CD4-positive, alpha-beta T cell treated with Interleukin-1 beta for 1 hour (primary cell): ENCODE measurements at places on chromosomes 12 and 14.
A peak's percentile ranks its signal among the peaks of the same experiment; 100 is the strongest.

GRCh38 chr14:48008646-48009045 is 333.2 kb upstream of the MDGA2 start:
- DNase-seq: no peak

DNA sequence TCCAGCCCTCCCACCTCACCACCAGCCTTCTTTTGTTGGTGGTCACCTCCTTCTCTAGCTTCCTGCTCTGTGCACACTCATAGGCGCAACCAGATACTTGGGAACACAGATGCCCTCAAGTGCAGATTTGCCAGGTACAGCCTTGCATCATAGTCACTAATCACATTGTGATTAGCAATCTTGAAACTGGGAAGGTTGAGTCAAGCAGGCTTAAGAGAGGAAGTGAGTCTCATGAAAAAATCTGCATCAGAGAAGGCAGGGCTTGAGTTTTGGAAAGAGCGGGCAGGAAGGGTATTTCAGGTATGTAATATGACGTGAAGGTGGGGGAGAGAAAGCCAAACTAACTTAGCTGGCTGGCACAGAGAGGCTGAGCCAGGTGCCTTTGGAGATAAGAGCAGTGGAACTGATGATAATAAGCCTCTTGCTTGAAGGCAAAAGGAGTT is 2.7 kb upstream of the RABGGTA start:
- DNase-seq: peak; percentile 63

- DNase-seq: no peak
Measured at GRCh38 chr12:26551385-26551784, 281.6 kb downstream of the ITPR2 start.

DNA sequence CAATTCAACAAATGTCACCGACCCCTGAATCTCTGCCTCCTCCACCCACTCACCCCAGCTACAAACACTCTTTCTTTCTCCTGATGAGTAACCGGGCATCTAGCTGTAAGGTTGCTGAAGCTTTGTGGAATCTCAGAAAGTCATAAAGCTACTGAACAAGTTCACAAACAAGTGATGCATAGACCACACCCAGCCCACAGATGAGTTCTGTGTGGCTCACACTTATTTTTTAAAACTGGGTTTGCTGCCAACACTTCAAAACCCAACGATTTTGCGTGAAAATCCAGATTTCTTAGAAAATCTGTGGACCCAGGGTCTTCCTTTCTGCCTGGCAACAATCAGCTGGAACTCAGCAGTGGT is 96.1 kb downstream of the APAF1 start:
- no peak for DNase-seq

GRCh38 chr12:115374480-115375185 is 690.7 kb upstream of the TBX3 start:
- DNase-seq: no peak

- no peak for DNase-seq
Measured at GRCh38 chr12:121489874-121490273, 90.0 kb downstream of the RNF34 start.

- DNase-seq: no peak
Measured at GRCh38 chr14:72608391-72609204, 285.3 kb downstream of the DPF3 start.

GRCh38 chr14:26265170-26265685 is 332.6 kb downstream of the NOVA1 start:
- no peak for DNase-seq

- DNase-seq: no peak
Measured at GRCh38 chr14:89870316-89870715, 84.2 kb downstream of the EFCAB11 start.

- DNase-seq: no peak
Measured at GRCh38 chr14:81767266-81767995, 233.8 kb upstream of the SEL1L start.

DNA sequence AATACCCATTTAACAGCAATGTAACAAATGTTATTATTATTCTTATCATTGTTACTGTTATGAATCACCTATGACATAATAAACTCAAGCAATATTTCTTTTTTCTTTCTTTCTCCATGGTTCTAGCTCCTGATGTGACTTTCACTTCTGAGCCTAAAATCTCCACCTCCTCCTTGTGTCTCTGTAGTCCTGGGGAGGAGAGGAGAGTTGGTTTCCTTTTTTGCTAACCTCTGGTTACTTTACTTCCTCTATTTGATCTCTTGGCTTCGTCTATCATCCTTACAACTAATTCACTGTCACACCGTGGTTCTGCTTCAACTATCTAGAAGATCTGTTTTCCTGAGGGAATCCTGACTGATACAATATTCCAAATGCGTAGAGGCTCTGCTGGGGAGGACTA is 456.6 kb downstream of the VRK1 start:
- DNase-seq: no peak

DNA sequence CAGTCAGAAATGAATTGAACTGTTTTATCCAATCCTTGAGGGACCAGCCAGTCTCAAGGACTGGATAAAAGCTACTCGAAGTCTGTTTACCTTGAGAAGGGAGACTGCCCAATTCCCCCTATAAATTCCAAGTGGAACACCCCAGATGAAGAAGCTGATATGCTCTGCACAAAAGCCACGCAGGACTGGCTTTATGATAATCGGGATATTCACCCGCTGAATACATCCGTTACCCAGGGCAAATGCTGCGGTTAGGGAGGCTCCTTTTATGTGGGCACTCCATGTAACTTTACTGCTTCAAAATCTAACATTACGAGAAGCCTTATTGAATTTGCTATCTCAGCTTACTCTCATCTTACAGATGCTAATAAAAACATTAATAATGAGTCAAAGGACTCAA is 119.1 kb downstream of the DENND5B start:
- DNase-seq: no peak

DNA sequence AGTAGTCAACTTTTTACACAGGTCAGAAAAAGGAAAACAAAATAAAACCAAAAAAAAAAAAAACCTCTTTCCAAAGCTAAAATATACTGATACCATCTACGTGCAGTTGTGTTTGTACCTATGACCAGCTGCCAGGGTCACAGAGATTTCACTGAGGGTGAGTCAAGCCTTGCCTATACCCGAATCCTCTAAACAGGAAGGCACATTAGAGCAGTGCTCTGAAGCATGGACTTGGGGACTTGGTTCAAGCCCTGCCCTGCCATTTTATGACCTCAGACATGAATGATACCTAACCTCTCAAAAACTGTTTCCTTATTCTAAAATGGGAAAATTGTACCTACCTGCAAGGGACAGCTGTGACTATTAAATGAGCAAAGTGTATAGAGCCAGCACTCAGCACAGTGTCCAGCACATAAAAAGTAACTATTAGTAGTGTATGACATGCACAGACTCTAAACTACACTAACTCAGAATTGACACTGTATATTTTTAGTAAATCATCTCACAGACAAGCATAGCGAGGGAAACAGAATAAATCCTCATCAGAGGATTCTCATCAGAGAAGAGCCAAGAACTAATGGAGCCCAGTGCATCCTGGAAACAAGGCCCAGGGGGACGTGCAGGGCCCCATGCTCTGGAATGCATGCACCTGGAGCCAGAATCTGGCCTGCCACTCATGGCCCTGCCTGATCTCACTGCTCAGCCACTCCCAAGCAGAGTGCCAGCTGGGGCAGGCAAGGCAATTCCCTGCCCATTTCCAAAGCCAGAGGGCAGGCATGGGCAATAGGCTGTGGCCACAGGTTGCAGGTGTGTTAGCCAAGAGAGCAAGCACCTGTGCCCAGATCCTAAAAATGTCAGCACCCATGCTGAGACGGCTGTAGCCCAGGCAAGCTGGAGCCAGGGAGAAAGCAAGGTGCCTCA is 57.0 kb downstream of the NT5DC3 start:
- DNase-seq: no peak

DNA sequence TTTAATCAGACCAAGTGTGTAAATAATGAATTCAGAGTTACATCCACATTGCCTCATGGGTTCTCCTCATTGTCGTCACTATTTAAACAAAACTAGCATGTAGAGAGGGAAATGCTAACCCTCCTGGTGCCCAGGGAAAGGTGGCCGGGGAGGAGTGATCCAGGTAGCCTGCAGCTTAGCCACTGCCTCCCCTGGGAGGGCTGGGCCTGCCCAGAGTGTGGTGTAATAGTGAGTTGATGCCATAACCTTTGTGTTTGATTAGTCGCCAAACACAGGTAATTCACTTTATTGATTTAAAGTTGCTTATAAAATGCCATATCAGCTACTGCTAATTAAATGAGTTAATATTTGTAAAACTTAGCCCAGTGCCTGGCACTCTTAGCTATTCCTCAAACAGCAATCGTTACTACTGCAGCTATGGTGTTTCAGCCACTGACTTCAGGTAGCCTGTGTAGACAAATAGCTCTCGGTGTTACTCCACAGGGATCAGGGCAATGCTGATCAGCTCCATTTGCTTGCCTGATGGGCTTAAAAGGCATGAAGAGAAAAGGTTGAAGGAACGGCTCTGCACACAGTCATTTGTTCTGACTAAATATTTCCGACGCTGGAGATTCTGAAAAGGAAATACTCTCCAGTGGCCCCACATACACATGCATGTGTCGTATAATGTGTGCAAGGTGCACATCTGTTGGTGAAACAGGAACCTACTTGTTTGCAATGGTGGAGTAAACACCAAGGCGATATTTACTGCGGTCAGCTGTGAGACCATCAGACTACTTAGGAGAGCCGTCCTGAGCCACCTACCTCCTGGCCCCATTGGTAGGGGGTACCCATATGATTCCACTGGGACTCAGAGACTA is 45.7 kb upstream of the PRMT8 start:
- DNase-seq: no peak

DNA sequence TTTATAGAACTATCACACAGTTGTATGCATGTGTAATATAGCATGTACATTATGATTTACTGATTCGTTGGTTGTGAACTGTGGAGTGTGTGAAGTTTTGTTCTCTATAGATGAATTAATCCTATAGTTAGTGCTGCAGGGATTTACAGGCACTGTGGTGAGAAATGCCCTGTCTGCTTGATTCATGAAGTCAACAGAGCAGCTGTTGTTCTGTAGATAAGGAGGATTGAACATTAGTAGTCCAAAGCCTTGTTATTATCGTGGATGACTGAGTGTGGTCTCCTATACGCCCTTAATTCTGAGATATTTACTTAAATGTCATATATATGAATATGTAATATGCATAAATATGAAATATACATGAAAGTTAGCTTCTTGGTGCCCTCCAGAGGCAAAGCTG is 98.3 kb downstream of the DNAH10 start:
- no peak for DNase-seq

DNA sequence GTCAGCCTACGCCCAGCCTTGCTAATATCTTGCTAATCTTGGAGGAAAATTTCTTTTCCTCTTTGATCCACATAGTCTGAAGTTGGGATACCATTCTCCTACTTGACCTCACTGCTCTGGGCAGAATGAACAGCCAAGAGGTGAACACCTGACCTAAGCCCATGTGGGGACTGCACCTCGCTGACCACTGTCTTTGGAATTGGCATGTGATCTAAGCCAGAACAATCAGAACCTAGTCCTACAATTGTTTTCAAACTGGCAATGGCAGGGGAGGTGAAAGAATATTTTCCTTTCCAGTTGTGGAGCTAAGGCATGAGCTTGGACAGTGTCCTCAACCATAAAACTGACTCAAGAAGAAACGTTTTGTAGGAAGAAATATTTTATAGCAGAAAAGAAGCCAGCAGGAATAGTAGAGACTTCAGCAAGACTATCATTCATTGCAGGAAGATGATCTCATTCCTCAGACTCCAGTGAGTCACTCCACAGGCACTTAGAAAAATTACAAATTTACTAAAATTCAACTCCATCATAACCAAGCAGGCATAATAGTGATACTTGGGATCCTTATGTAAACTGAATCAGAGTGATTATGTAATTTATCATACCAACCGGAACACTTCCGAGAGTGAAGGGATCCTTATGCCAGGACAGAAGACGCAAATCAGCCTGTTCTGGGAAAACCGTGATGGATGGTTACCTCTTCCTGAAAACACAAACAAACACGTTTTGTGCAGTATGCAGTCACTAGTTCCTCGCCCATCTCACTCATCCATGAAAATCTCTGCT is 14.7 kb downstream of the PTPRO start:
- DNase-seq: no peak

- no peak for DNase-seq
Measured at GRCh38 chr12:93237235-93237915, 140.3 kb upstream of the NUDT4 start.

DNA sequence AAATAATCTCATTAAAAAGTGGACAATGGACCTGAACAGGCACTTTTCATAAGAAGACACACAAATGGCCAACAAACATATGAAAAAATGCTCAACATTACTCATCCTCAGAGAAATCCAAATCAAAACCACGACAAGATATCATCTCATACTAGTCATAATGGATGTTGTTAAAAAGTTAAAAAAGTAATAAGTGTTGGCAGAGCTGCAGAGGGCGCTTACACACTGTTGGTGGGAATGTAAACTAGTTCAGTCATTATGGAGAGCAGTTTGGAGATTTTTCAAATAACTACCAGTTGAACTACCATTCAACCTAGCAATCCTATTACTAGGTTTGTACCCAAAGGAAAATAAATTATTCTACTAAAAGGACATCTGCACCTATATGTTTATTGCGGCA is 47.2 kb downstream of the FOXG1 start:
- DNase-seq: no peak

DNA sequence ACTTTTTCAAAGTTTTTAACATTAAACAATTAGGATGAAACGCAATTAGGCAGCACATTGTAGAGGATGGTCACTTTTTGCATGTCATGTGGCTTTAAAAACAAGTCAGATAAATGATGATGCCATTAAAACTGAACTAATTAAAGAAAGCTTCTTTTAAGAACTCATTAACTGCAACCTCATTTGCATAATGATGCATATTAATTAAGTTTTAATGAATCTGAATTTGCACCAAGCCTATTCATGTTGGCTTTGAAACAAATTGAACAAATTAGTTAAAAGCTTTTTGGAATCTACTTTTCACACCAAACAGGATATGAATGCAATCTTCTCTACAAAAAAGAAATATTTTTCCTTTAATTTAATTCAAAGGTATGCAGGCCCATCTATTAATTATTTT is 499.0 kb downstream of the VRK1 start:
- DNase-seq: no peak

GRCh38 chr14:75769047-75769685 is 108.1 kb downstream of the TTLL5 start:
- DNase-seq: no peak

DNA sequence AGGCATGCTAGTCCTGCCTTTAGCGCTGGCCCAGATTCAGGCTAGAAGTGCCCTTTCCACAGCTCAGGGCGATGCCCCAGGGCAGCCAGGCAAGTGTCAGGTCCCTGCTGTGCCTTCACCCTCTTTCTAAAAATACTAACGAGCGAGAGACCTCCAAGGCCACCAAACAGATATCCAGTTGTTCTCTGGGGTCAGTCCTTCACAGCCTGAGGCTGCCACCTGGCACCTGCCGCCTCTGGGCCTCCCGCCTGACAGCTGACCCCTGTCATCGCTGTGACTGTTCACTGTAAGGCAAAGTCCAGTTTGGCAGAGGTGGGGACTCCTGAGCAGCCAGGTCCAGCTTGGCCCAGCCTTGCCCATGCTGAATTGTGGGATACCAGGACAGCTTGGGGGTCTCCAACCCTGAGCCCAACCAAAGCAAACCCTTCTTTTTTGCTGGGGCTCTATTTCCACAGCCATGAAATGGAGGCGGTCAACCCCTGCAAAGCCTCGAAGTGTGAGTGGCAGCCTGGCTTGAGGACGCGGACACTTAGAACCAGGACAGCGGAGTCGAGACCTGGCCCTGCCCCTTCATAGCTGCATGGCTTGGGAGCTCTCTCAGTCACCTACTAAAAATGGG is 79.9 kb downstream of the NINJ2 start:
- DNase-seq: no peak
